ENCODE measurements at places on chromosomes 6 and 20. TPM values are rescaled to one million over a fixed set of nuclear protein-coding genes. Genes with fewer than 3 reads are reported as not detected.

The ZSCAN16 gene
- total RNA-seq = 3.7 TPM

DNA sequence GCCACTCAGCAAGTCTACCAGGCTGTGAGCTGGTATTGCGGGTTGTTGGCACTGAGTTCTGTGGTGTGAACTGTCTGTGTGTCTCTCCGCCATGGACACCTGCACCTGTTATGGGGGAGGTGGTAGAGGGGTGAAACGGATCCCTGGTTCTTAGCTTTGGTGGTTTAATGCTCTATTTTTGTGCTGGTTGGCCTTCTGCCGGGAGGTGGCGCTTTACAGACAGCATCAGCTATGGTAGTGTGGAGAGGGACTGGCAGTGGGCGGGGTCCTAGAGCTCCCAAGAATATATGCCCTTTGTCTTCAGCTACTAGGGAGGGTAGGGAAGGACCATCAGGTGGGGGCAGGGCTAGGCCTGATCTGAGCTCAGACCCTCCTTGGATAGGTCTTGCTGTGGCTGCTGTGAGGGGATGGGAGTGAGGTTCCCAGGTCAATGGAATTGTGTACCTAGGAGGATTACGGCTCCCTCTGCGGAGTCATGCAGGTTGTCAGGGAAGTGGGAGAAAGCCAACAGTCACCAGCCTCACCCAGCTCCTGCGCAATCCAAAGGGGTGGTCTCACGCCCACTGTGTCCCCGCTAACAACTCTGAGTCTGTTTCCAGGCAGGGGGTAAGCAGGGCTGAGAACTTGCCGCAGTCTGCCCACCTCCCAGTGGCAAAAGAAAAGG is 154.3 kb downstream of the CCDC170 start:
- DNase-seq = no peak

The ZNFX1 gene
- 29.5 TPM for total RNA-seq

The DAAM2 gene
- total RNA-seq = 22.9 TPM

The DLK2 gene
- total RNA-seq = 0.18 TPM

- DNase-seq = no peak
Measured at GRCh38 chr6:159533016-159533415, 160.0 kb downstream of the SOD2 start.

The EFCAB8 gene
- not detected for total RNA-seq

DNA sequence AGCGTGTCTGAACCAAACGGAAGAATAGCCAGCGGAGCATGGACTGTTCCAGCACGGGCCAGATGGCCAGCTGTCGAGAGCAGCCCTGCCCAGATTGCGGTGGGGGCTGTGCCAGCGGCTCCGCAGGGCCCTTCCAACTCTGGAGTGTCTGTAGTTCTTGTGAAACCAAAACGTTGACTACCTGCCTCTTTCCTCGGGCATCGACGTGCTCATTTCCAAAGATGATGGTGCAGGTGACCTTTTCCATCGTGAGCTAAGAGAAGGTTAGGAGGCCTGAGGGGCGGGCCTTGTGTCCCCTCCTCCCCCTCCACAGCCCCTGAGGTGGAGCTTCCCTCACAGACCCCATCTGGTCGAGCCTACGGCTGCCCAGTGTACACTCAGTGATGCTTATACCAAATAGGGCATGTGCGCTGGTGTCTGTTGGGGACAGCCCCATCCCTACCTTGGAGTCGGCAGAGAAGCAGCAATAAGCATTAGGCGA is 12.9 kb upstream of the C20orf144 start:
- peak; percentile 63 for DNase-seq

- no peak for DNase-seq
Measured at GRCh38 chr20:38023181-38024001, 9.9 kb downstream of the TTI1 start.

- DNase-seq = no peak
Measured at GRCh38 chr6:143967706-143968376, 40.2 kb downstream of the PLAGL1 start.

GRCh38 chr6:92109956-92110355 is 1309.4 kb downstream of the EPHA7 start:
- no peak for DNase-seq

DNA sequence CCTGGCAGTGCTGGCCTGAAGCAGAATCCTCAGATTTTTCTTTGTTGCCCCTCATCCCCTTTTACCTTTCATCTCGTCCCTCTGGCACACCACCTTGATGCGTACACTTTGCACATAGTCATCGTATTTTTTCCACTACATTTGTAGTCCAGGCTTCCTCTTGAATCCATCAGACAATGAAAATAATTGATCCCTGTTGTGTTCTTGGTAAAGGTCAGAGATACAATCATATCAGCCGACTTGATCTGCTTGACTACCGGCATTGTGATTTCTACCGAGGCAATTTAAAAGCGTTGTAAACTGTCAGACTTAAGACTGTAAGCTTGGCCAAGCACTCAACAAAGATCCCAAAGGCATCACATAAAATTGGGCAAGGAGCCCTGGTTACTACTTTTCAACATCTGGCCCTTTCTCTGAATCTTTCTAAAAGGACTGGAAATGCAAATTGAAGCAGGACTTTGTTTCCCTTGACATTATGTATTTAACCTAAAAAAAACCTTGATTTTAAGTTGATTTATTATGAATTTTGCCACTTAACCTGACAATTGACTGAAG is 512.6 kb downstream of the LMBRD1 start:
- DNase-seq = no peak

GRCh38 chr6:17530321-17530835 is 69.7 kb upstream of the FAM8A1 start:
- DNase-seq = no peak

DNA sequence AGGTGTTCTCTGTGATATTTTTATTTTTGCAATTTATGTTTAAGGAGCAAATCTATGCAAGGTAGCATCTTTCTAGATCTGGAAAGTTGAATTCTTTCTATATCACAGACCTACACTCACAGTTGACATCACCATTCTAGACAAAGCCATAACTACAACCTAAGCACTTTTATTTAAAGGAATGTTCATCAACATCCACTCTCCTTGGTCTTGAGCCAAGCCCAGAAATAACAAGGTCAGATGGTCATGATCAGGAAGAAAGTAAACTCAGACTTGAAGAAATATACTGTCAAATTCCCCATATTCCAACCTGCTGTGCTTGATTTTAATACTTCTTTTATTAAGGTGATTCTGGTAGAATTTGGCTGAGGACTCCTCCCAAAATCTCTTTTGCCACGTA is 32.2 kb downstream of the MMUT start:
- DNase-seq = no peak

The RAB44 gene
- total RNA-seq = 0.15 TPM

DNA sequence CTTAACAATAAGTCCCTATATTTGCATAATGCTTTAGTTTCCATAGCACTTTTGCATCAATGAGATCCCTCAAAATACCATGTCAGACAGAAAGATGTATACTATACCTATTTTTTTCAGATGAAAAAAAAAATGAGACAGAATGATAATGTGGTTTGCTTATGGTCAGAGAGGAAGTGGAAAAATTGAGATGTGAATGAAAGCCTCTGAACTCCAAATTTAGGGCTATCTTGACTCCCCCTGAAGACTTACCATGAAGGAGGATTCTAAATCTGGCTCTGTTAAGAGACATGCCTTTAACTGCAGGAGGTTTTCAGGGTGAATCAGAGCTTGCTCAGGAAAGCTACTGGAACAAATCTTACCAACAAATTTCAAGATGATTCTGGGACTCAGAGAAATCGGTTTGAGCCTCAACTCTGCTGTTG is 176.2 kb downstream of the ISM1 start:
- no peak for DNase-seq

DNA sequence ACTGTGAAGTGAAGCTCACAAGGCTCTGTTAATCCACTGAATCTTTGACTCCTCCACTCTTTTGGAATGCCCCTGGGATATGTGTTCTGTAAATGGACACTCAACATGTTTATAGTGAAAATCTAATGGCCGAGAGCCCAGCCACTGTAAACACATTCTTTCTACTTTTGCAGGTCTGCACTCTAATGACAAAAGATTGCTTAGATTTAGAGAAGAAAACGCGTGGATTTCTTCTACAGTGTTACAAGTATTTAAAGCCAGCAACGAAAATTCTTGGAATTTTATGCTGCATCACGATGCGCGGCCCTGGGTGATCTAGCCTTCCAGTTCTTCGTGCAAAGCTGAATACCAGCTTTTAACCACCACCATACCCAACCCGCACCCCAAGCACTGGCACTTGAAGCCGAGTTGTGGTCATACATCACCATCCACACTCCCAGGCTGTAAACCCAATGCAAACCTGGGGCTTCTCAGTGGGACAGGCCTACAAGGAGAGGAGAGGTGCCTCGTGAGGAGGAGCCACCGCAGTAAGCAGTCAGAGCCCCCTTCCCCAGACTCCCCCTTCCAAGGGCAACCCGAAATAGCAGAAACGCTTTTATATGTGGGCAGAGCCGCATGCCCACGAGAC is 3.7 kb upstream of the FOXO3 start:
- no peak for DNase-seq

GRCh38 chr6:170289180-170289931 is 1.5 kb downstream of the DLL1 start:
- DNase-seq = no peak

DNA sequence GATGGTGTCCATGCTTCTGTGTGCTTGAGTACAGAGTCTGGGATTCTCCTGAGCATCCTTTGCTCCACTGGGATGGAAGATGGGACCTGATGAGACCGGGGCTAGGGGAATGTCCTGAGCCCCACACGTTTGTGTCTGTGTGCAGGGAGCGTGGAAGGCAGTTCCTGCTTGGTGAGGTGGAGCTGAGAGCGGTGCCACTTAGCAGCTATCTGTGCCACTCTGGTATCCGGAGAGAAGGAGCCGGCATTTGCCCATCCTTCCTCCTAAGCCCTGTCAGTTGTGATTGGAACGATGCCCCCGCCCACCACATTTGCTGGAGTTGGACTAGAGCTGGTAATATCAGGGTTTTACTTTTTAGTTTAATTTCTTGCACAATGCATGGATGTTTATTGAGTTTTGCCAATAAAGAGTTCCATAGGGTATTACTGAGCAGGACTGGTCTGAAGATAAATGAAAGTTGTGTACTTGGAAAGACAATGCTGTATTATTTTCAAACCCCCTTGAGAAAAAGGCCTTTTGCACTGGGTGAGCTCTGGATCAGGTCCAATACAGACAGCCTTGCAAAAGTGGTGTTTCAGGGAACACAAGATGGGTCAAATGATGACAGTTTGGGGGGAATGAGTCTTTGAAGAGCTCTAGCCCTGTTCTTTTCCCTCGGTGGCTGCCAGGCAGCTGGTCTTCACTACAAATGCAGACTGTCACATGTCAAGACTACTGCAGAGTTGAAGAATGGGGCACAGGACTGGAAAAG is 130.8 kb downstream of the SYCP2 start:
- DNase-seq = no peak

The TP53TG5 gene
- not detected for total RNA-seq

DNA sequence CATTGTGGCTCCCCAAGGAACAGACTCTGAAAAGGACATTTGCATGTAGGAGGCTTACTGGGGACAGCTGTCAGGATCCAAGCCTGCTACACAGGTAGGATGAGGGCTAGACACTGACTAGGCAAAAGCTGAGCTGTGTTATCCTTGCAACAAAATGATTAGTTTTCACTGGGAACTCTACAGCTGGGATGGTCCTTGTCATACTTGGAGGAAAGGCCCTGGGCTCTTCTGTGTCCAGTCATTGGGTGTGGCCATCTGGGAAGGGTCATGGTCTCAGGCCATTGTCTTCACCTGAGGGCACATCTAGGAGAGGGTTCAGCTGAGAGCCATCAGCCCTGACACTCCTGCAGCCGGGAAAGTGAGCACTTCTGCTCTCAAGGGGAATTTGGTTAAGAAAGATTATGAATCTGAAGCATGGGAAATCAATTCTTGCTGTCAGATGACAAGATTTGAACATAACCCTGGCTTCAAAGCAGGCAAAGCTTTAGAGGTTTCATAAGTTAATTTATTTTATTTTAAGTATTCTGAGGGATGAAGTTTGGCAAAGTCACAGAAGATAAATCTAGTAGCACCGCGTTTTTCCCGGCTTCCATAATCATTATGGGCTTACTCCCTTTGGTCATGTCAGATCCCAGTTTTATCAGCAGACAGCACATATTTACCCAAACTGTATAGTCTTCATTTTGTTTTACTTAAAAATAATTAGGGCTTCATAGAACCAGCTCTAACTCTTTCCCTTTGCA is 78.4 kb upstream of the SLC22A23 start:
- DNase-seq = no peak

DNA sequence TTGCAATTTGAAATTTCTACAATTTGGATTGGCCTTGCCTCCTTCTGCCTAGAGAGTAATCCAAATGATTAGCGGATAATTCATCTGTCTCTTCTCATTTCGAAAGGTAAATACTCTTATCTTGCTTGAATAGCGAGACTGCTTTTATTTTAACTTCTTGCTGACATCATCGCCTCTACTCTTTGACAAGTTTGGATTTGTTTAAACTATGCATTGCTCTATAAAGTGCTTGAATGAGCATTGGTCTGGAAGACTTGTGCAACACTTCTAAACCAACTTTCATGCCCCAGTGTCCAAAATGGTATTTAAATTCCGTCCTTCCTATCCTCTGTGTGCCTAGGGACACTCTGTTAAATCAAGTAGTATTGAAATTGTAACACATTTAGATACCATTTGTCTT is 384.1 kb upstream of the SLC35B3 start:
- no peak for DNase-seq

Data from ovary (tissue), 10 donors.